ENCODE measurements at places on chromosomes 2 and 18.
A peak's percentile ranks its signal among the peaks of the same experiment; 100 is the strongest.

DNA sequence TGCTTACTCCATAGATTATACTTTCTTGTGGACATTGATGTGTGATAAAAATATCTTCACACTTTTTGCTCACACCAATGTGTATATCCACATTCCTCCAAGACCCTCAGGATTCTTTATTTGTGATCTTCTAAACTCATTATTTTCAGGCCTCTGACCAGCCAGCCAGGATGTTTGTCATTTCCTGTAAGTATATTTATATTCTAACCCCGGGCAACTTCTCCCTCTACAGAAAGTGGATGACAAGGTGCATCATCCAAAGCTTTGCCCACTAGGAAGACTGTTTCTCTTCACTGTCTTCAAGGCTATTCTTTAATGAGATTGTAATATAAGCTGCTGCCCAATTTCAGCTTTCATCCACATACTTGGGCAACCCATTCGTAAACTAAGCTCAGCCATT is 3.6 kb upstream of the CWC22 start:
- DNase-seq = no peak

DNA sequence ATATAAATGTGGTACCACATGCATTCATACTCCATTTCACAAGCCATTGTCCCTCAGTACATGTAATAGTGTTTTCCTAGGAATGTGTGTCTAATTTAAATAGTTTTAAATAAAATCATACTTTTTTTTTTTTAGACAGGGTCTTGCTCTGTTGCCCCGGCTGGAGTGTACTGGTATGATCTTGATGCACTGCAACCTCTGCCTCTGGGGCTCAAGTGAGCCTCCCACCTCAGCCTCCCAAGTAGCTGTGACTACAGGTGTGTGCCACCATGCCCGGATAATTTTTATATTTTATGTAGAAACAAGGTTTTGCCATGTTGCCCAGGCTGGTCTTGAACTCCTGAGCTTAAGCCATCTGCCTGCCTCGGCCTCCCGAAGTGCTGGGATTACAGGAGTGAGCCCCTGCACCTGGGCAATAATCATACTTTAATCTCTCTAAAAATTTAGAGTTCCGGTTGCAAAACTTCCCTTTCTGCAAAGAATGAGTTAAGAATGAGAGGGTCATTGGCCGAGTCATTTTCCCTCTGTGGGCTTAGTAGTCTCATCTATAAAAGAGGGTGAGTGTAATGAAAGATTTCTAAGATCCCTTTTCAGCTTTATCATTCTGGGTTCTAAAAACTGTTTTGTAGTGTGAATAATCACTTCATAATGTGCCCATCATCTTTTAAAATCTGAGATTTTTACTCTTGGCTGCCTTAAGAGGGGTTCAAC is 116.0 kb upstream of the PELI1 start:
- DNase-seq = no peak

DNA sequence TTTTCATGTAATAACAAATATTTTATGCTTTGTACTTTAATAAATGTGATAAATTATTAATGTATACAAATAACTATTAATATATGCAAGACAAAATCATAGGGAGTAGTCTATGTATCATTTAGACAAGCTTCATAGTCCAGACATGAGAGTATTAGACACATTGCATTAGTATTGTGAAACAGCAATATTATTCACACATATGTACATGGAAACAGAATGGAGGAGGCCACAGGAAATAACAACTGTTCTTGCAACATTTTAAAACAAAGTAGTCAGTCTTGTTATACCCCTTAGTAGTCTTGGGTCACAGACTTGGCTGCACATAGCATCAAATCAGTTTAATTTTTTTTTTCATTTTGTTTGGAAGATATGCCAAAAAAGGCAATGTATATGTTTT is 15.8 kb downstream of the DSC1 start:
- DNase-seq = no peak

GRCh38 chr18:79898952-79899608 is 52.4 kb downstream of the SLC66A2 start:
- DNase-seq = no peak

DNA sequence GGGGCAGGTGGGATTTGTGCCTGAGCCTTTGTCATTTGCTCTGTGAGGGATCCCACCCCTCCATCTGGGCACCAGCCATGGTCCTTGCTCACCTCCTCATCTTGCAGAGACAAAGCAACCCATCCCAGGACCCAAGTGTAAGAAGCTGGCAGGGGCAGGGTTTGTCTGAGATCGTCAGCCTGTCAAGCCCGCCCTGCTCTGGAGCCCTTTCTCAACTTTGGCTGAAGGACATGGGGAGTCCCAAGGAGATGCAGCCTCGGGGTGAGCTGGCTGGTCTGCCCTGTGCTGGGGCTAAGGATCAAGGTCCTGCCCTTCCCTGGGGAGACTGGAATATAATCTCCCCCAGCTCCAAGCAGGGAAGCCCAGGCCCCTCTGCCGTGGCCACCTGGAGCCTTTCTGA is 86.0 kb downstream of the CAPN13 start:
- no peak for DNase-seq

GRCh38 chr2:61091485-61091884 is 25.8 kb downstream of the SANBR start:
- no peak for DNase-seq

DNA sequence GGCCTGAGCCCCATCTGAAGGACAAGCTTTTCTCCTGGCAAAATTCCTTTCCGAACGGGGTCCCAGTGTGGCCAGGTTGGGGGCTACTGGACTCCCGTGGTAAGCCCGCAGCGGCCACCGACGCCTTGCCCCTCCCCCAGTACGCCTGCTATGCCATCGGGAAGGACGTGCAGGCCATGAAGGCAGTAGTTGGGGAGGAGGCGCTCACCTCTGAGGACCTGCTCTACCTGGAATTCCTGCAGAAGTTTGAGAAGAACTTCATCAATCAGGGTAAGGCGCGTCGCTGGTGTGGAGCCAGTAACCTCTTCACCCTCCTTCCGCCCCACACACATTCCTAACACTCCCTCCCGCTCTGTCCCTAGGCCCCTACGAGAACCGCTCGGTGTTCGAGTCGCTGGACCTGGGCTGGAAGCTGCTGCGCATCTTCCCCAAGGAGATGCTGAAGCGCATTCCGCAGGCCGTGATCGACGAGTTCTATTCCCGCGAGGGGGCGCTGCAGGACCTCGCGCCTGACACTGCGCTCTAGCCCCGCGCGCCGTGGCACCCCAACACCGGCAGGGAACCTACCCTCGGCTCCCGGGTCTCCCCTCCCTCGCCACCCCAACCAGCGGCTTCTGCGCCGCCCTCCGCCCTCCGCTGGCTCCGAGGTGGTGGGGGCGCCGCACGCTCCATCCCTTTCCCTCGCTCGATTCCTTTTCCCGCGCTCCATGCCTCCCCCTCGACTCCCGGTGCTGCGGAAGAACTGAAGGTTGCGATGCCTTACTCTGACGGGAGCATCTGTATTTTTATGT is 13.6 kb upstream of the ANKRD53 start:
- DNase-seq = peak; percentile 79

DNA sequence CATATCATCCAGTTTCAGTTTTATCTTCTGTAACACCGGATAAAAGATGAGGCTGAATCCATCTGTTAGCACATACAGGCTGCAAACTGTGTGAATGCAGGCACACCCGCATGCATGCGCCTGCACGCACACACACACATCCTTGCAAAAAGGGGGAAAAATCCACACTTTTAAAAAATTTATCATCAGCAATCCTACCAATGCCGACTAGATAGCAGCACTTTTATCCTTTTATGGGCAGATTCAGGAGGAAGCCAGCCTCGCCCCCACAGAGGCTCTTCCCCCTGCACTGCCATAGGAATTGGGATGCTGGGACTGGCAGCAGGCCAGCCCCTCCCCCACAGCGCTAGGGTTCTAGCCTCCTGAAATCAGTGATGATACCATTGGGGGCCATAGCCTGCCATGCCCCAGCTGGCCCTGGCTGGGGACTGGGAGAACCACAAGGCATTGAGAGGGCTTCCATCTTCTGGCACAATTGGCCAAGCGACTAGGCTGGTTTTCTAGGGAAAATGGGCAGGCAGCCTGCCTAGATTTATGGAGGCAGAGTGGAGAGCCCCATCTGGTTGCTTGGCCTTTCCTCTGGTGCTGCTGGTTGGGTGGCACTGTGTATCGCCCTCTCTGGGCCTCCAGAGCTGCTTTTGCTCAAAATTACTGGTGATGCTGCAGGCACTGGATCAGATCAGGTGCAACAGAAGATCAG is 25.5 kb downstream of the CYRIA start:
- no peak for DNase-seq

DNA sequence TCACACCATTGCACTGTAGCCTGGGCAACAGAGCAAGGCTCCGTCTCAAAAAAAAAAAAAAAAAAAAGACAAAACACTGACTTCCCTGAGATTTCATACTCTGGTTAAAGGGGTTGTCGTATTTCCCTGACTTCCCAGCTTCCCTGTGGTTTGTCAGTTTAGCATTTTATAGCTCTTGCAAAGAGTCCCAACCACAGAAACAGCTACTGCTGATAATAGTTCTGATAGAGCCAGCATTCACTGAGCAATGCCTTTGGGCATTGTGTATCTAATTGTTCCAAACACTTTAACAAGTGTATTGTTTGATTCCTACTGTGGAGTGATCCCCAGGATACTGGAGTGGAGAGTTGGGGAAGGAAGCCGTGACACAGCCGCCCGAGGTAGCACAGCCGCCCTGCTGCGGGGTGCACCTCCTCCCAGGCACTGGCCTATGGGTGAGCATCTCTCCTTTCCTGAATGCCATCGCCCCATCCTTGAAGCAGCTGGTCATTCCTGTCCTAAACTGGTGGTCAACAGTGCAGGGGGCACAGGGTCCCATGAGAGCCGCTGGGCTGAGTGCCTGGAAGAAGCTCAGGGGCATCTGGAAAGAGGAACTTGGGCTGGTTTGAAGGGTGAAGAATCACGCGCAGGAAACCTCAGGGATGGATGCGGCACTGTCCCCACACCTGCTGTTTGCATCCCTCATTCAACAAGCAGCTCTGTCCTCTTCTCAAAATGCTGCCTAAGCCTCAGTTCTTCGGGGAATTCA is 81.0 kb upstream of the TMEM18 start:
- DNase-seq = no peak

GRCh38 chr2:214816008-214816533 is 6.6 kb upstream of the BARD1 start:
- DNase-seq = no peak

DNA sequence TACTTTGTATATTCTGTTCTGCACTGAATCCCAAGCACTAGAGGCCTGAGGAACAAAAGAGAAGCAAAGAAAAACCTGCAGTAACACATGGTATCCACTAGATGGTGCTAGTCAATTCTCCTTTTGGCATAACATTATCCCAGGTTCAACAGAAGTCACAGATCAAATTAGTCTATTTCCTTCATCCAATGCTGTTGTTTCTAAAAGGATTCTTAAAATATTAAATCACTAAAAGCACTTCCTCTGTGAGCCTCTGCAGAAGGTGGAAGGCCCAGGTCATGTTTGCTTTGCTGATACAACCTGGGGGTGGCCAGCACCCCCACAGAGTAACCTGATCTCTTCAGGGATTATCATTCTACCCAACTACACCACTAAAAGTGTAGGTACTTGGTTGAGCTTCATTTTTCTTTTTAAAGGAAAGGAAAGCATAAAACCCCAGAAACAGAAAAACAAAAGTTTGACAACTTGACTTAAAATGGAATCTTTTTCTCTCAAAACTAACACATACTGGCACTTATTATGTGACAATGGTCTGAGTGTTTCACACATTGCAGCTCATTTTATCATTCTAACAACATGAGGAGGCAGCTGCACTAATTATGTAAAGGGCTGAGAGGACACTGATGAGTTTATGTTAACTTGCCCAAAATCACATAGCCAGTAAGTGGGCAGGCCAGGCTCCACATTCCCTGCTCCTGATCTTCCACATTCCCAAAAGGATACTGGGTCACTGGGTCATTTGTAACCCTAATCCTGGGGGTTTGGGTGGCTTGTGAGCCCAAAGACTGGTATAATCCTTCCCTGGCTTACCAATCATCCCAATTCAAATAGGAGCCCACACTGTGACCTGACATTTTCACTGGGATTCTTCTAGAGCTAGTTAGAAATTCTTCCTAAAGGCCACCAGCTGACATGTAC is 66.8 kb upstream of the DNER start:
- no peak for DNase-seq
